ENCODE measurements at places on chromosomes 12 and 14.

- H3K4me1 ChIP-seq: no peaks in the 10 kb centered on the region
- H3K27ac ChIP-seq: no peak overlapping the region
- no peak for DNase-seq
- no peaks in the 10 kb centered on the region for H3K27me3 ChIP-seq
- no peaks in the 10 kb centered on the region for H3K36me3 ChIP-seq
- H3K4me3 ChIP-seq: no peak overlapping the region
Observed at GRCh38 chr12:7075939-7076338, 15.4 kb downstream of the C1S start.

DNA sequence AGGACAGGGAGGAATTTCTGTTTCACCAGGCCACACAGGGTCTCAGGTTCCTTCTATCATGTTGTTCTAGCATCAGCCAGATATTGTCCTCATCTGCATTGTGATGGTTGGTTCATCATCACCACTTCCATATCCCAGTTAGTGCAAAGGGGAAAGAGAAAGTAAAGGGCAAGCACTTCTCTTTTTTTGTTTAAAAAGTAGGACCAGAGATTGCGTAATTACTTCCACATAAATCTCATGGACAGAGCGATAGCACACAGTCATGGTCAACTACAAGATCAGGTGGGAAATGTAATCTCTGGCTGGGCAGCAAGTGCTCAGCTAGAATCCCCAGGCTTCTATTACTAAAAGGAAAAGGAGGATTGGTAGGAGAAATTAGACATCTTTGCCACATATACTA is 155.1 kb downstream of the KIF21A start:
- no peaks in the 10 kb centered on the region for H3K36me3 ChIP-seq
- no peaks in the 10 kb centered on the region for H3K4me1 ChIP-seq
- no peak for DNase-seq
- H3K27me3 ChIP-seq: peaks cover 3% of the 10 kb centered on the region

DNA sequence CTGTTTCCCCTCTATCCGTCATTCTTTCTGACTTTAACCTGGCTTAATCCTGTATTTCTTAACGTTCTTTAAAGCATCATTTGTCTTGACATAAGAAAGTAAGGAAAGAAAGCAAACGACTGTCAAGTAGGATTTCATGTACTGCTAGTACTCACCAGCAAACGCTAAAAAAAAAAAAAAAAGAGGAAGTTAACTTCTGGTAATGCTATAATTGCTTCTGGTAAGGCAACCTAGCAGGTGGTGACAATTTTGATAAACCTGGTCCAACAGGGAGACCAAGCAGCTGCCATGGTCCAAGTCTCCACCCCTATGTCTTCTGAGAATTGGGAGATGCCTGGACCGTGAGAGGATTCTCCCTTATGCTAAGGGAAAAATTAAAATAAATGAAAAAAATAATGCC is 306.6 kb downstream of the DAD1 start:
- no peak overlapping the region for H3K27ac ChIP-seq
- DNase-seq: no peak
- no peak overlapping the region for H3K4me3 ChIP-seq

GRCh38 chr14:100618763-100619320 is 31.6 kb upstream of the BEGAIN start:
- peak; percentile 7 for DNase-seq
- H3K4me3 ChIP-seq: no peak overlapping the region
- H3K36me3 ChIP-seq: no peaks in the 10 kb centered on the region
- peaks cover 33% of the 10 kb centered on the region for H3K4me1 ChIP-seq
- H3K27ac ChIP-seq: no peak overlapping the region
- peaks cover 10% of the 10 kb centered on the region for H3K27me3 ChIP-seq

DNA sequence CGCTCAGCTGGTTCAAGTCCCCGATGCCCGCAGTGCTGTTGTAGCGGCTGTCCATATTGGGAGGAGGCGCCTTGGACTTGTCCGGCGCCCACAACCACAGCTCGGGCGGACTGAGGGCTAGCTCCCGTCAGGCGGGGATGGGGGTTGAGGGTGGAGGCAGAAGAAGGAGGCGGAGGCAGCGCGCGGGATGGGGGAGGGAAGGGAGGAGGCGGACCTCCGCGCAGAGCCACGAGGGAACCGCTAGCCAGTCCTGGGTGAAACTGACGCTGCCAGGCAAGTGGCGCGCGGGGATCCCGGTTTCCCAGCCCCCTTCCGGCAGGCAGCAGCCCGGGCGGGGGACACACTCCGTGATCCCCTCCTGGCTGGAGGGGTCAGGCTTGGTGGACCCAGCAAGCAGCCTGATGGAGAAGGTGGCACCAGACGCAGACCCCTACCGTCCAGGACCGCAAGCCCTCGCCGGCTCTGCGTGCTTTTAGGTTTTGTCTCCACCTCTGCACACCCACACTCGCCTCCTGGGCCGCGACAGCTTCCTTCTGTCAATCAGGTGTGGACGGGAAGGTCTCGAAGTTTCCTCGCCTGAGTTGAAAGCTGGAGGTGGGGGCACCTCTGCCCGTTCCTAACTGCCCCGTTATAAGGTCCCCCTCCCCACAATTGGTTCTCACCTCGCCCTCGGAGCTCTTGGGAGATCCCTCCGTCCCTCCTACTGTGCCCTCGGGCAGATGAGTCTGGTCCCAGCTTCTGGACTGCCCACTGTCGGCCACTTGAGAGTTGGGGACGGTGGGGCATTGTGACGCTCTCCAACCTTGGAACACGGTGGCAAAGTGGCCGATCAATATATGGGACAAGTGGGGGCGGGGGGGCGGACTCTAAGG is at the start of gene CPNE8:
CPNE8 (minus strand) TSS at position 112 of the 872 bp plus-strand sequence; CDS start at position 55, 57 bp downstream.
- H3K4me1 ChIP-seq: peaks cover 23% of the 10 kb centered on the region
- H3K27ac ChIP-seq: peak within 1 kb of the TSS; percentile 62
- H3K36me3 ChIP-seq: no peaks in the 10 kb centered on the region
- no peaks in the 10 kb centered on the region for H3K27me3 ChIP-seq

DNA sequence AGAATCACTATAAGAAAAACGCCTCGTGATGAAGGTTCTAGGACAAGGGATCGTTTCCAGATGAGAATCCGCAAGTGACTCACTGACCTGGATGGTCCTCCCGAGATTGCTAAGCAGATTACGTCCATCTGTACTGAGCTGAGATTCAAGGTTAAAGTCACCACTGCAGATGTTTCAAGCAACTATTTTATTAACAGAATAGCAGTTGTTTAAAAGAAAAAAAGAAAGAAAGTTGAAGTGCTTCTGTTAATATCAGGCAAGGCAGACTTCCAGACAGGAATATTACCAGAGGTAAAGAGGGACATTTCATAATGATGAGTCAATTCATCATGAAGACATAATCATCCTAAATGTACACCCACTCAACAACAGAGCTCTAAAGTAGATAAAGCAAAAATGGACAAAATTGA is 17.9 kb downstream of the PXN start:
- no peak for DNase-seq
- no peaks in the 10 kb centered on the region for H3K36me3 ChIP-seq
- no peak overlapping the region for H3K4me3 ChIP-seq
